ENCODE measurements at places on chromosomes 12 and 14.

DNA sequence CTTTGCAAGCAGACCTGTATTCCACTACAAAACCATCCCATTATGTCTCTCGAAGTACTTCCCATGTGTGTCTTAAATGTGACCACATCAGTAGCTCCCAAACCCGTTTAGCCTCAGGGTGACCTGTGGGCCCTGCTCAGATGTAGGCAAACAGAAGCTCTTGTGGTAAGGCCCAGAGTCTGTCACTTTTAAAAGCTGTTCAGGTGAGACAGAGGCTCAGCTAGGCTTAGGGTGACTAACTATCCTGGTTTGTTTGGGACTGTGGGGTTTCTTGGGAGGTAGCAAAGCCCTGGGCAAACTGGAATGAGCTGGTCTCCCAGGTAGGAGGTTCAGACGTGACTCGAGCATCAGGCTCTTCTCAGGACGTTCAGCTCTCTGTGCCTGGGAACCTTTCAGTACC is 64.5 kb upstream of the VASH1 start:
- no peak for DNase-seq

DNA sequence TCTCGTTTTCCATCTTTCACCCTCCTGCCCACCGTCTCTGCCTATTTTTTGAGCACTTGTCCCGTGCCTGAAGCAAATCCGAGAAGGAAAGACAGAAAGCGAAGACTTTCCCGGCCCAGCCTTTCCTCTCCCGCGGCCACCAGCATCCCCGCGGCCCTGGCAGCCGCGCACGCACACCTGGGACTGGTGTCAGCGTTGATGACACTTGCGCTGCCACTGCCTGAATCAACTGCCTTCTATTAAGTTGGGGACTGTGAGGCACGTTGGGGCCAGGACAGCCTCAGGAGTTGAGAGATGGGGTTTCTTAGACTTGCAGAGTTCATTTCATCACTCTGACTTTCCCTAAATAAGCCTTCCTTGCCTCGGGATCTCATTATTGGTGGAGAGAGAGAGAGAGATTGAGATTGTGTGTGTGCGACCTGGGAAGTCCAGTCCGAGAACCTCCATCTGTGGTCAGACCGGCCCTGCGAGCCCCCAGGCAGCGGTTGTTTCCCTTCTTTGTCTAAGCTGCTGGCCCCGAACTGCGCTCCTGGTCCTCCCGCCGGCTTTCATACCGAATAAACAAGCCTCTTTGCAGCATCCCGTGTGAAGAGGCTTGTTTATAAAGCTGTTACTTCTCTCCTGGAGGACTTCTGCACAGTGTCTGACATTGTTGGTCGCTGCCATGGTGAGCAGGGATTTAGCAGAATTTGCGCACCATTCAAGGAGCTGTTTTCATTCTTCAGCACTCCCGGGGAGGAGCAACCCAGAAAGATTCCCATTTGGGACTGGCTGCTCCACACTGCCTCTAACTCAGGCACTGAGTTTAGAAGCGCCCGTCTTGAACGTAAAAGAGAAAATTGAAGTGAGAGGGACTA is 1.5 kb downstream of the PDZRN4 start:
- no peak for DNase-seq

- DNase-seq, result no peak
These were observed 1115.8 kb upstream of the ATXN7L3B start for GRCh38 chr12:73421832-73422231.

GRCh38 chr12:81162391-81163136 is 84.7 kb downstream of the ACSS3 start:
- no peak for DNase-seq

DNA sequence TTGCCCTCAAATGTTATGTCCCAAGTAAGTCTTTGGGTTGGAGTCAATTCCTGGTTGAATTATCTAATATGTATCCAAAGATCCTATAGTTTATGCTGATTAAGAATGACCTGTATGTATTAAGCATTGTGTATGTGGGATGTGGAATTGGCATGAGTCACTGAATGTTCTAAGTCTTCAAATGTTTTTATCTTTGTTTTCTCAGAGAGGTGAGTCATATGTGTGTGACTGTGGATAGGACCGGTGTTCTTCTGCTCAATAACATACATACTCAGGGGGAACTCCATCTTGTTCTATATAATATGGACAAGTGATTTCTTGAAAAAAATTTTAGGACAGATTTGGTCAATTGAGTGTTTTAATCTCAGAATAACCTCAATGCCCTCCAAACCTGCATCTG is 57.9 kb downstream of the NAV3 start:
- no peak for DNase-seq

- no peak for DNase-seq
These were observed 111.2 kb downstream of the LRIG3 start for GRCh38 chr12:58809064-58809607.

GRCh38 chr12:6249580-6249979 is 49.4 kb downstream of the CD9 start:
- no peak for DNase-seq

- DNase-seq, result no peak
These were observed 36.3 kb downstream of the IL31 start for GRCh38 chr12:122137681-122138080.

DNA sequence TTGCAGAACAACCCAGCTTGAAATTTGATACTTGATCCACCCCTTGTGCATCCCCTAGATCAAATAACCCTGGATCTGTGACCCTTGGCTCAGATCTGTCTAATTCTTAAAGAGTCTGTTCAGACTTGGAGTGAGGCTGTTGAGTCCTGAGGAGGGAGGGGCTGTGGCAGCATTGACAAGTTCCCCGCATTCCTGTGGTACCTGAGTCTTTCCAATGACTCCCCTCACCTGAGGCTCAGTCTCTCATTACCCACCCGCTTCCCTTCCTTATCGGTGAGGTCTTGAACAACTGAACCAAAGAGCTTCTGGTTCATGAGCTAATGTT is 16.1 kb upstream of the HDAC7 start:
- no peak for DNase-seq

- DNase-seq, result peak; percentile 75
These were observed at the start of gene IFI27L2 for GRCh38 chr14:94129111-94129757. TSS of gene IFI27L2 (minus strand) at chr14:94129604. CDS start at chr14:94129564, 40 bp downstream.

- DNase-seq, result no peak
These were observed 341.9 kb upstream of the NOVA1 start for GRCh38 chr14:26939755-26940154.
